IPS-NIHi11 (cell line): ENCODE measurements at places on chromosomes 1 and 21.

DNA sequence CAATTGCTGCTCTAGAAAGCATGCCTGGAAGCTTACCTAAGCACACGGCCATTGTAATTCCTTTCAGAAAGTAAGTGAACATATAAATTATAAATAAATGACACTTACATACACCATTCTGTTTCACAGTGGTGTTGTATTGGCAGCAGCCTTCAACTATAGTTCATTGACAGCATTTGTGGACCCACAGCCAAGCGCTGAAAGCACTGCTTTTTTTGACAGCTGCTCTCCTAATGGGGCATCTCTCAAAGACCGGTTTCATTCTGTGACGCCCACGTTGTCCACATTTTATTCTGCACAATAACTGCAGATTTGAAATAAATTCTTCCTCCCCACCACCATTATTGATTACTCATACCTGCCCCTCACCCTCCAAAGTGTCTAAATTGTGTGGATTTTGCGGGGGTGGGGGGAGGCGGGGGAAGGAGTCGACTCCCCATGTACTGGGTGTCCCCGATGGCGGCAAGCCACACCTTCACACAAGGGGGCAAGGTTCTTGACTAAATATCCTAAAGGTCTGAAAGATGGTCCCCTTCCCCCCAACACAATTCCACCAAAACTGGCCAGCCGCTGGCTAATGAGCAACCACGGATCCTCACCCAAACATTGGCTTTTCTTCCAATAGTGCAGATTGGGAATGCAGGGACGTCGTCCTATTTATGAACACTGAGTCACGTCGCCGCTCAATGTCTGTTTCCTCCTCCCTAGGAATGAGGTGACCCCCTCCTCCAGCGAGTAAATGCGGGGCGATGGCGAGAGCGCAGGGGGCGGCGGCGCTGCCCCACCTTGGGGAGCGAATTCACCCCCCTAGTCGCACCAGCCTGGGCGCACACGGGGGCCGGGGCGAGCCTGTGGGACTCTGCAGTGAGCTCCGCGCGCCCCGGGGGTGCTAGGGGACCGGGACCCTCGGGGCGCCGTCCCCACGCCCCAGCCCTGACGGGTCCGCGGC lies 960 bp downstream of the RCAN1 start:
- DNase-seq, result peak; percentile 23

DNA sequence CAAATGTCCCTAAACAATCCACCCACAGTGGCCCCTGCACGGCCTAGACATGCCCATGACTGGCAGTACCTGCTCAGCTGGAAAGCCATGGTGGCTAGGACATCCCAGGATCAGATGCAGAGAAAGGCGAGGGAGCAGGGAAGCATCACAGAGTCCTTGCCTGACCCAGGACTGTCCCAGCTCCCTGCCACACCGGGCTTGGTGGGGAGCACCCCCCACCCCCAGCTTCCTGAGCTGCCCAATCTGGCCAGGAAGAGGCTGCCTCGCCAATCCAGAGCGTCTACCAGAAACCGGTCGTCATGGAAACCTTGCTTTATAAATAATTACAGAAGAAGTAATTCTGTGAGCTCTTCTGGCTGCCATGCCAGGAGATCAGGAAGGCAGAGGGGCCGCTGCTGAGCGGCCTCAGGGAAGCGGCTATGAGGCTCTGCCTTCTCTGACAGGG lies 34.8 kb downstream of the ACOT7 start:
- DNase-seq, result no peak

GRCh38 chr1:48214820-48215219 lies 7.7 kb upstream of the SLC5A9 start:
- DNase-seq, result no peak

DNA sequence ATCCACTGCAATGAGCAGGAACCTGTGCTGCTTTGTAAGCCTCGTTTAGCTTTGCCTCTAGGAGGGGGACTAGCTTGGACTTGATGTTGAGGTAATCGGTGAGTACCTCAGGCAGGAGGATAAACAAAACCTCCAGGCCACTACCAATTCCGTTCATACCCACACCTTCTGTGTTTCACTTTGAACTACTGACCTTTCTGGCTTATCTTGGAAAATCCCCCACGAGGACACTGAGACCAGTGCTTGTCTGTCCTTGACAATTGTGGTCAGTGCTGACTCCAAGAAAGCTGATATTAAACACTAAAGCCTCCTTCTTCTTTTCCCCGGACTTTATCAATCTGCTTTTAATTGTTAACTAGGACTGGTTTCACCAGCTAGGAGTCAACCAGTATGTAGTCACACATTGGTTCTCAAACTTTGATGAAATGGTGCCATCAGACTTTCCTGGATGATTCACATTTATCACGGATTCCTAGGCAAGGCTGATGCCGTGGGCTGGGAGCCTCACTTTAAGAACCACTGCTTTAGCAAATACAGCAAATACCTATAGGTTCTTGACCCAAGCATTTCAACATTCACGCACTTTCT lies 52.7 kb downstream of the TGFB2 start:
- no peak for DNase-seq

DNA sequence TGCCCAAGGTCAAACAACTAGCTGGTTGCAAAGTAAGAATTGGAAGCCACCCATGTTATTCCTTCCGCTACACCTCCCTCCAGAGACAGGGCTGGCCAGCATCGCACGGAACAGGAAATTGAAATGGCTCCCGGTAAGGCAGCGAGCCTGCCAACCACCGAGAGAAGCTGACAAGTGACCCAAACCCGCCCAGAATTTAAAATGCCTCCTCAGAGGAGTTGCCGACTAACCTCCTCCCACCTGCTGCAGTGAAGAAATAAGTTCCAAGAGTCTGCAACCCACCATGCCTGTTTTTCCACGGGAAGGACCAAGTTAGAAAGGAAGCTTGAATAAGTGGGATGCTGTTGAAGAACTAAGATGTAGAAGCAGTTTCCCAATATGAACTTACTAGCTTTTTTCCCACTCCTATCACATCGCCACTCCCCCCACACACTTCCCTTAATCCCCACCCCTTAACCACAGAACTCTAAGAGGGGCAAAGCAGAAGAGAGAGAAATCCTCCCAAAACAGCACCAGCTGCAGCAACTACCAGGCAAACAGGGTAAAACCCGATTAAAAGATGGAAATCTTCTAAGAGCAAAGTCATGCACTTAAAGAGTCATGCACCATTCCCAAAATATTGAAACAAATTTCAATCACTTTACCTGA lies 78.6 kb downstream of the TIAM1 start:
- no peak for DNase-seq

DNA sequence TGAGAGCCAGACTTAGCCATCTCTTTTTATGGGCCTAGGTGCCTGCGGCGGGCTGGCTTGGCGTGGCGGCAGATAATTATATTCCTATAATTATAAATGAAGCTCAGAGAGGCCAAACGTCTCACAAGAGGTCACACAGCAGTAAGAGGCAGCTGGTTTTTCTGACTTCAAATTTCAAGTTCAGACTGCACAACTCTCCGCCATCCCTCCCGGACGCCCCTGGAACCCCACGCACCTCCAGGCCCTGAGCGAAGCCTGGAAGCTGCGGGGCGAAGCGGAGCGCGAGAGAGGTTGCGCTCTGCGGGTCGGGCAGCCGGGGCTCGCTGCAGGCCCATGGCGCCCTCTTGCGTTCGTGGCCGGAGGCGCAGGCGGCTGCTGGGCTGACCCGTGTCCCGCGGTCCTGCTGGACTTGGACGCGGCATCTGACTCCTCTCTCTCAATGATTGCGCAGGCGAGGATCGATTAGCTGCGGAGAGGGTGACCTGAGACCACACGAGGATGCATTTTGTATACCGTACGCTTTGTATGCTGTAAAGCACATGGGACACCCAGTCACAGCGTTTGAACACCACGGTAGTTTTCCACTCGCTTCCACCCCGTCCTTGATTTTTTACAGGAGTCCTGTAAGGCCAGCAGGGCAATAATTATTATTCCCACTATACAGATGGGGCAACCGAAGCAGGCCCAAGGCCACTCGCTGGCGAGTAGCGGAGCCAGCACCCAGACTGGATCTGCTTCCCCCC lies 272.7 kb downstream of the FOXD2 start:
- peak; percentile 98 for DNase-seq
